ENCODE measurements at places on chromosomes 6 and 20.

- no peak for DNase-seq
These were observed 54.9 kb downstream of the PLAGL1 start for GRCh38 chr6:143952947-143953701.

DNA sequence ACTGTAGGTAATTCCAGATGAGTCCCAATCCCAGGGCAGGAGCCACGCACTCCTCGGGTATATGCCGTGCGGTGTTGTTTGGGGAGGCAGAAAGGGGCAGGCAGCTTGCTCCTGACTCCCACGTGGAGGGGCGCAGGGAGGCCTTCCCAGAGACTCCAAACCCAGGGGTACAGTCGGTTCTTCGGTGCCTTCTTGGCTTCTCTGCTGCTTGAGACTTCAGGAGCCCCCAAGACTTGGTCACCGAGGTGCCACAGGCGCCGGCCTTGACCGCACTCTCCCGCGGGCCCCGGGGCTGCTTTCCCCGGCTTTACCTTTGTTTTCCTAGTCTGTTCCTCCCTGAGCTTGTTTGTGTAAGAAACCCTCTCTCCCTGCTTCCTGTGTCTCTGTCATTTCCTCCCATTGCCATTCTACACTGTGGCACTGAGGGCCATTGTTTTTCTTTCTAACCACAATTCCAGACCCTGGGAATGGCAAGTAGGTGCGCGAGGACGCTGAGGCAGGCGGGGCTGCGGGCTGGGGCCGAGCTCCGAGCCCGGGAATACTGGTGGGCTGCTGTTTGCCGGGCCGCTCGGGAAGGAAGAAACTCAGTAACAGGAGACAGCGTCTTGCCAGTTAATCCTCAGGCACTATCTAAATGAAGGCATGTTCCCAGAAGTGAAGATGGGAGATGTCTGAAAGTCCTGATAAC, 215.6 kb upstream of the HEY2 start:
- no peak for DNase-seq

DNA sequence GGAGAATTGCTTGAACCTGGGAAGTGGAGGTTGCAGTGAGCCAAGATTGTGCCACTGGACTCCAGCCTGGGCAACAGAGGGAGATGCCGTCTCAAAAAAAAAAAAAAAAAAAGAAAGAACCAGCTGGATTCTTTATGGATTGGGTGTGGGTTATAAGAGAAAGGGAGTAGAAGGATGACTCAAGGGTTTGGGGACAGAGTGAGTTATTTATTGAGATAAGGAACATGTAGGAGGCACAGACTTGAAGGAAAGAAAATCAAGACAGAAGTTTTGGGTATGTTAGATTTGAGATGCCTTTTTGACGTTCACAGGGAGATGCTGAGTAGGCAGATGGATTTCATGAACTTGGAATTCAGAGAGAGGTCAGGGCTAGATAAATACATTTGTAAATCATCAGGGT, 47.6 kb downstream of the KIZ start:
- DNase-seq, result peak; percentile 19

- DNase-seq, result no peak
These were observed 51.8 kb downstream of the SCAND1 start for GRCh38 chr20:35902545-35902941.

DNA sequence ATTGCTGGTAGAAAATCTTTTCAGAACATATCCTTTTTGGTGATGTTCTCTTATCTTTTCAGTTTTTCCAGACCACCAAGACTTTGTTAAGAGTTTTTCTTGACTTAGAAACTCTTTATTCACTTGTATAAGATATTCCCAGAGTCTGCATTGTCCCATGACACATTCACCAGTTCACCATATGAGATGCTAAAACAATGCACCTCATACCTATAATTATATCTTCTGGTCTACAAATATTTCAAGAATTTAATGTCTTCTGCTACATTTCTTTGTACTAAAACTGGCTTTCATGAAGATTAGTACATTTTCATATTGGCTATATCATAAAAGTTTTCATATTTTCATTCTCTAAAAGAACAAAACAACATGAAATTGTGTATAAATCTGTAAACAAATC, 111.3 kb downstream of the ADGRG6 start:
- no peak for DNase-seq

DNA sequence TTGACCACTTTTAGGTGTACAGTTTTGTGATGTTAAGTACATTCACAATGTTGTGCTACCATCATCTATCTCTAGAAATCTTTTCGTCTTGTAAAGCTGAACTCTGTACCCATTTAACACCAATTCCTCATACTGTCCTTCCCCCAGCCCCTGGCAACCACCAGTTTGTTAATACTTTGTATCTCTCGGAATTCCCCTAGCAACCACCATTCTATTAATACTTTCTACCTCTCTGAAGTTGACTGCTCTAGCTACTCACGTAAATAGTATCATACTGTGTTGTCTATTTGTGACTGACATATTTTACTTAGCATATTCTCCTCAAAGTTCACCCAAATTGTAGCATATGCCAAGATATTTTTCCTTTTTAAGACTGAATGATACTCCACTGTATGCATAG, 82.3 kb upstream of the CLDN20 start:
- DNase-seq, result no peak

GRCh38 chr6:107542192-107542668, 52.3 kb downstream of the SOBP start:
- DNase-seq, result no peak

- no peak for DNase-seq
These were observed 332.5 kb downstream of the TFAP2A start for GRCh38 chr6:10082385-10082784.

GRCh38 chr20:49982072-49982345, 771 bp upstream of the SNAI1 start:
- DNase-seq, result no peak

GRCh38 chr20:19975436-19975799, 41.7 kb upstream of the NAA20 start:
- no peak for DNase-seq

DNA sequence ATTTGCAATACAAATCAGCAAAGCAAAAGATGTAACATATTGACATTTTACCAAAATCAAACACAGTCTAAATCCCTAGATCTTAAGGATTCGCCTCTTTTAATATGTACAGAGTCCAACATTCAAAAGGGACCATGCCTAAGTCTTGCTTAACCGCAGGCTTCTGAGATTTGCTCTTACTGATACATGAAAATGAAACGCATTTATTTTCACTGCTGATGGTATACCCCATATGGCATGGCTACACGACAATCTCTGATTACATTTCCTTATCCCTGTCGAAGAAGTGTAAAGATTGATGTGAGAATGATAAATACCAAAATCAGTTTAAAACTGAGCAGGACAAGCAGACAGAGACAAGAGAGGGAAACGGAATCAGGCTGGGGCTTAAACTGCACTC, 75.4 kb downstream of the KIF16B start:
- DNase-seq, result no peak

DNA sequence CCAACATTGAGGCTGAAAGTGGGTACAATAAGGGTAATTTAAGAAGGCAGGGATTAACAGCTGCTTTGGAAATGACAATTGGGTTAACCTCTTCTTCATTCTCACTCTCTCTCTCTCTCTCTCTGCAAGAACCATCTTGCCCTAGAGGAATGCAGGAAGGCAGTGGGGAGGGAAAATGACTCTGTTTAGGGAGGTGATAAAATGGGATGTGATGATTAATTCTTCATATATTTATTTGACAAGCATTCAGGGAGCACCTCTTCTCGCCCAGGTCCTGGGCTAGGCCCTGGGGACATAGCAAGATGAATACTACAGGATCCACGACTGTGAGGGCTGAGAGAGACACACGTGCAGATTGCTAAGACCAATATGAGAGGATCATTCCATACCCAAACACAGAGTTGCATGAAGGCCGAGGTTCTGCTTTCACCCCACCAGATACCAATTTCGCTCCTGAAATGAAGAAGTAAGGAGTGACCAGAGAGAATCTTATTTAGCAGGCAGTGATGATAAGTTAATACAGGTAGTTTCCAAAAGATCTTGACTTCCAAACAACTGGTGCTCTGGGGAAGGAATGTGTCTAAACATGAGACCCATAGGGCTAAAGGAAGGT, 13.3 kb upstream of the PTPN1 start:
- no peak for DNase-seq

- DNase-seq, result no peak
These were observed 180.5 kb downstream of the ADAT2 start for GRCh38 chr6:143270026-143270425.

GRCh38 chr6:113953346-113953745, 17.6 kb downstream of the HDAC2 start:
- DNase-seq, result no peak

DNA sequence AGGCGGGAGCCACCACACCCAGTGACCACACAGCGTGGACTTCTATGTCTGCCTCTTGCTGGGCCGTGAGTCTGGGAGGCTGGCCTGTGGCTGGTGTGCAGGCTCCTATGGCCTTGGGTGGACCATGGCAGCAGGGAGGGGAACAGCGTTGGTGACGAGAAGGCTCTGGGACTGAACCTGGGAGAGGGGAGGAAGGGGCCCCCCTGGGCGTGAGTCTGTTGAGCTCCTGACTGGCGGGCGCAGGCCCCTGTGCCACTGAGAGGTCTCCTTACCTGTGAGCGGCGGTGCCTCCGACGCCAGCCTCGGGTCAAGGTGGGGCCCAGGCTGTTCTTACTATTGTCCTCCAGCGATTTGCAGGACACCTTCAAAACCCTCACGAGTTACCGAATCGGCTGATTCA, 12.8 kb upstream of the HELZ2 start:
- DNase-seq, result no peak

DNA sequence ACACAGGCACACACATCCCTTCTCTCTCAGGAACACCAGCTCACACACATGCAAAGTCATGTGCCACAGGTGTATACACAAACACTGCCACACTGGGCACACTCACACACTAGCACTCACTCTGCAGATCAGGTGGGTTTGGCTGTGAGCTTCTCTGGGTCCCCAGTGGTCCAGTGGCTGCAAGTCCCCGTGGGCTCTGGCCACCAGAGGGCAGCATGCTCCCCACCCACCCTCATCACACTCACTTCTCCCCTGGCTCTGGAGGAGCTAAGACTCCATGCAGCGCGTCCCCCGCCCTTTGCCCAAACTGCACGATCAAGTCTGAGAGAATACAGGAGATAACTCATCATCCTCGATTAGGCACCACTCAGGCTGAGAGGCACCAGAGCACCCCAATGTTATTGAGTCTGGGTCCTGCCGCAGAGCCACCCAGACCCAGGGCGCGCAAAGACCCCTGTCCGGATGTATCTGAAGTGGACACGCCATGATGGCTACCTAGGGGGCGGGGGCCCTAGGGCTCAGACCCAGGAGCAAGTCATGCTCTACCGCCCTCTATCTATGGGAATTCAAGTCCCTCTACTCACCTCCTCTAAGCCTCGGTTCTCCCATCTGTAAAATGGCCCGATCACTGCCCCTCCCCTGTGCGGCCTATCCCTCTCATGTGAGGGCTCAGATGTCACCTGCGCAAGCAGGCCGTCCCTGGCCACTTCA, 90.5 kb downstream of the GRM4 start:
- DNase-seq, result peak; percentile 26

- no peak for DNase-seq
These were observed 691.7 kb downstream of the GRIK2 start for GRCh38 chr6:102085257-102085656.

DNA sequence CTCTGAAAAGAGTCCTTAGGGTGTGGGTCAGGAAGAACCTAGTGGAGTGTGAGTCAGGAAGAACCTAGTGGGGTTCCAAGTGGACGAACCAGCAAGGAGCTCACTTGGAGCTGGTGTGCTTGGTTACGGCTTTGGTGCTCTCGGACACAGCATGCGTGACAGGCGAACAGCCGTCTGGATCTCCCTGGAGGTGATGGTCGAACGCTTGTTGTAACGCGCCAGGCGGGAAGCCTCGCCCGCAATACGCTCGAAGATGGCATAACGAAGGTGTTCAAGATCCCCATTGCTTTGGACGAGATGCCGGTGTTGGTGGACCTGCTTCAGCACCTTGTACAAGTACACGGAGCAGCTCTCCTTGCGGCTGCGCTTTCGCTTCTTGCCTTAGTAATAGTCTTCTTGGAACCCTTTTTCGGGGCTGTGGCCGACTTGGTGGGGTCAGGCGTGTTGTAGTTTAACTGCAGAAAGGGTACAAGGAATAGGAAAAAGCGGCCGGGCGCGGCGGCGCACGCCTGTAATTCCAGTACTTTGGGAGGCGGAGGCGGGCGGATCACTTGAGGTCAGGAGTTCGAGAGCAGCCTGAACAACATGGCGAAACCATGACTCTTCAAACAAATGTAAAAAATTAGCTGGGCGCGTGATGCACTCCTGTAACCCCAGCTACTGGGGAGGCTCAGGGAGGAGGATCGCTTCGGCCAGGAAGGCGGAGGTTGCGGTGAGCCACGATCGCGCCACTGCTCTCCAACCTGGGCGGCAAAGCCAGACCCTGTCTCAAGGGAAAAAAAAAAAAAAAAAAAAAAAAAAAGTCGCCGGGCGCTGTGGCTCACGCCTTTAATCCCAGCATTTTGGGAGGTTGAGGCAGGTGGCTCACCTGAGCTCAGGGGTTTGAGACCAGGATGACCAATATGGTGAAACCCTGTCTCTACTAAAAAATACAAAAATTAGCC, 48.0 kb downstream of the OR2B2 start:
- DNase-seq, result no peak

DNA sequence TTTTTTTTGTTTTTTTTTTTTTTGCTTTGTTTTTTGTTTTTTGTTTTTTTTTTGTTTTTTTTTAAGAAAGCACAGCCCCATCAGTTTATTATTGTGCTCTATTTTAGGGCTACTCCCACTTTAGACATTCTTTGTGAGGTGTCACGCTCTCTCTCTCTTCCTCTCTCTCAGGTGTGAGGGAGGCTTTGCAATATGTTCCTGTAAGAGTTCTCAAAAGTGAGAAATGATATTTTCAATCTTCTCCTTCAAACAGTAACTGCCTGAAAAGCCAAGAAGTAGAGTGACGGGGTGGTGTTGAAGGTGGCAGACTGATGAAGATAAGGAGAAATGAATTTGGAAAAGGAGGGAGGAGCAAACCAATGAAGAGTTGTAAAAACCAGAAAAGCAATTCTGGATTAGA, 28.3 kb upstream of the HDAC2 start:
- no peak for DNase-seq

DNA sequence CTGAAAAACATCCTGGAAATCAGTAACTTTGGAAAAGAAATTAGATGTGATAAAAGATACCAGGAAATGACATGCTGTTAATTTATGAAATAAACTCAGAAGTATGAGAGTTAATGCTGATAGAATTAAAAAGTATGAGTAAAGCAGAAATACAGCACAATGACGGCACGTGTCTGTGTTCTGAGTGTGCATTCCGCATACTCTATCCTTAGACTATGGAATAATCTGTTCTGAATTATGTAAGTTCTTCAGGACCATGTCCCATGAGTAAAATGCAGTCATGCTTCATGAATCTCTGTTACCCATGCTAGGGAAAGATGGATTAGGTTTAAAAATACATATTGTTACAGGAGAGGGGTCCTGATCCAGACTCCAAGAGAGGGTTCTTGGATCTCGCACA, 21.7 kb downstream of the HECA start:
- DNase-seq, result no peak

DNA sequence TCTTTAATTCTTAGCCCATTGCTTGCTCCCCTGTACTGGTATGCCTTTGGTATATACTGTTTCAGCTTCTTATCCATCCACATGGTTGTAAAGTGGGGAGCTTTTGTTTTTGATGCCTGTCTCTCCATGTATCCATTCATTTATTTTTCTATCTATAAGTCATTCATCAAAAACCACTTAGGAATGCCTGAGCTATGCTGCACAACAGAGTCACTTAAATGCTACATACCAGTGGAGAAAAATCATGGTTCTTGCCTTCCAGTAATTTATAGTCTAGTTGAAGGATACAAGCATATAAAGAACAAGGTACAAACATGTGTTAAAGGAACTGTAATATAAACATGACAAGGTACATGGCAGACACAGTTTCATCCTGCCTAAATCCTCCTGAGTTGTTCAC, 347.3 kb downstream of the NRN1 start:
- DNase-seq, result no peak

- no peak for DNase-seq
These were observed 123.1 kb downstream of the OLIG3 start for GRCh38 chr6:137370871-137371633.

Measured in HS-27A (cell line).